ENCODE measurements at places on chromosomes 12 and 14.

GRCh38 chr12:5511644-5512600 is 80.0 kb downstream of the NTF3 start:
- DNase-seq, result no peak

GRCh38 chr14:70827752-70828151 is 18.4 kb upstream of the MAP3K9 start:
- DNase-seq, result no peak

DNA sequence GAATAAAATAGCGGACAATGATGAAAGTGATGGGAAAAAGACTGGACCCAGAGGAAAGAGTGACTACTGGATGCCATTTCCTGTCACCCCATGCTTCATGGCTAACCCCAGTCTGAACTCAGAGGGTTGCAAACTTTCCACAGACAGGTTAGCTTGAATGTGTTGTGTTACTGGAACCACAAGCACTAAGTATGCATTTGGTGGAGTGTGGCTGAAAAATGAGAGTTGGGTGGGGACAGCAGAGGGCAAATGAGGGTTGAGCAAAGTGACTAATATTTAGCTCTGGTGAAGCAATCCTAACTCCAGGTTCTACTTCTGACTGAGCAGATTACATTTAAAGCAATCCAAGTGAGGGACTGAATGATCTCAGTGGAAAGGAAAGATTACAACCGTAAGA is 1.6 kb downstream of the SLC16A7 start:
- peak; percentile 77 for DNase-seq

DNA sequence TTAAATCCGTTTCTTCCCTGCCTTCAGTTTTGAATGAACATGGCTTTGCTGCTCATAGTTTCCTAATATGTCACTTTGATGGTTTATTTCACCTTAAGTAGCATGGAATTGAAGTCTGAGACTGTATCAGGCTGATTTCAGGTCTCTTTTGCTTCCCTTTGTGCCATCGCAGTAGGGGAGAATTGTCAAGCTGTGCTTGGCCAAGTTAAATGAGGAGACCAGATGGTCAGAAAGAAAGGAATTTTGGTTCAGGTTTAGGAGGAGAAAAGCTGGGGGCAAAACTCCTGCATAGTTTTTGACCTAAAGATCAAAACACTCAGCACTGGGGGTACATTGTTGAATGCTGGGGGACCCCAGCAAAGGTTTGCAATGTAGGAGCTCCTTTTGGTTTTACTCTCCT is 398.4 kb downstream of the NUAK1 start:
- DNase-seq, result no peak

- no peak for DNase-seq
Measured at GRCh38 chr12:34398706-34399630, 376.7 kb downstream of the ALG10 start.

DNA sequence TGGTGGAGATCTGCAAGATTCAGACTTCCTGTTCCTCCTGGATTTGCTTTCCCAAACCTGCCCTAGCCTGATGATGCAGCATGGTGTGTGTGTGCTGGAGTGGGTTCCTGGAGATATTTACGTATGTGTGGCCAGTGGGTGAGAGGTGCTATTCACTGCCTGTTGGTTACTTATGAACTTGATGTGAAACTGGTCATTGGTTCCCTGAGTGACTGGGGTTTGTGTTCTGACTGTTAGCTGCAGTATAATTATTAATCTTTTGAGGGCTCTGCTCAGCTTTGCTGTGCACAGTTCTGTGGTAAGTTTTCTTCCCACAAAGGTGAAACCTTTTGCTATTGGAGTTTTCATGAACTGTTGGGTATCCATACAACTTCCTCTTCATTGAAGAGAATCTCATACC is 541.8 kb upstream of the FBXO33 start:
- DNase-seq, result no peak

DNA sequence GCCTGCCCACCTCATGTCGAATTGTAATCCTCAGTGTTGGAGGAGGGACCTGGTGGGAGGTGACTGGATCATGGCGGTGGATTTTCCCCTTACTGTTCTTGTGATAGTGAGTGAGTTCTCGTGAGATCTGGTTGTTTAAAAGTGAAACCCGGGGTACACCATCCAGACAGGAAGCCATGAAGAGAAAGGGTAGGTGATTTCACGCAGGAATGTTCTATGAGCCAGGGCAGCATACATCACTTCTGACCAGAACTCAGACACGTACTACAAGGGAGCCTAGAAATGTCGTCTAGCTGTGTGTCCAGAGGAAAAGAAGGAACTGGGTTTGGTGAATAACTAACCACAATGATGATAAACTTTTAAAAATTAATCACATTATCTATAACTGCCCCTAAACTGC is 80.6 kb downstream of the ANO4 start:
- DNase-seq, result no peak

DNA sequence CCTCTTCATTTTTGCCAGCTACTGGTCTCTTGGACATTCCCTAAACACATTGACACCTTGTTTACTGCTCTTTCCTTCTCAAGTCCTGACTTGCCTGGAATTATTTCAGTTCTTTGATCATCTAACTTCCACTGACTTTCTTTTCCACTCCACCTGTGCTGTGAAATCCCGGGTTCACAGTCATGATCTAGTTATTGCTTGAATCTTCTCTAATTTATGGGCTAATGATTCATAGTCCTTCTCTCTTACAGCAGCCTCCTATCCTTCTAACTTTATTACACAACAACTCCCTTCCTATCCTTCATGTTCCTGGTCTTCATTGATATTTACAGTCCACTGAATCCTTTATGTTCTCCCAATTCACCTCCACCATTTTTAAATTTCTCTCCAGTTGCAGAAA is 260.1 kb downstream of the C12orf75 start:
- no peak for DNase-seq

DNA sequence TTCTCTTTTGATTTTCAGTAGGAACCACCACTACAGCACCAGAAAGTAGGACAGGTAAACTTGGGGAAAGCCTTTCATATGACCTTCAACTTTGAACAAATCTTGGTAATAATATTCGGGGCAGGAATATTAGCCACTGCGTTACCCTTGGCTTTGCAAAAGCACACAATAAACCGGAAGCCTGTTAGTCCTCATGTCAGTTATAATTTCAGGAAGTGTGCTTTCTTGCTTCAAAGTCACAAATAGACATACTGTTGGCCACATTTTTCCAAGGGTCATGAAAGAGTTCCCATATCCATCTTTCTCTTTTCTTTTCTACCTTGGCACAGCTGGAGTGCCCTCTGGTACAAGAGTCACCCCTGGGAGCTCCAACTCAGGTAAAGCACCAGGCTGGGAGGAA is 167.2 kb upstream of the CNTN1 start:
- no peak for DNase-seq

- DNase-seq, result no peak
Measured at GRCh38 chr12:8057306-8057705, 8.9 kb downstream of the C3AR1 start.

GRCh38 chr12:2374092-2374906 is 321.5 kb downstream of the CACNA1C start:
- DNase-seq, result no peak

DNA sequence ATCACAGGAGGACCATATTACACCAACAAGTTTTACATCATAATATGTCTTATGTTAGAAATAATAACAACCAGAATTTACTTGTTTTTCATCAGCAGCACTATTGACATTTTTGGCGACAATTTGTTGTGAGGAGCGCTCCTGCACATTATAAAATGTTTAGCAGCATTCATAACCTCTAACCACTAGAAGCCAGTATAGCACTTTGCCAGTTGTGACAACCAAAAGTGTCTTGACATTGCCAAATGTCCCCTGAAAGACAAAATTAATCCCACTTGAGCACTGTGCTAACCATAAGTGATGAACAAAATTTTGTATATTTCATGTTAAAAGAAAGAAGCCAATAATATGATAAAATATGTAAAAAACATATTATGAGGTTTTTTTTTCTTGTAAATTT is 356.9 kb upstream of the LMO3 start:
- no peak for DNase-seq

GRCh38 chr12:95178136-95178535 is 39.1 kb downstream of the FGD6 start:
- no peak for DNase-seq

DNA sequence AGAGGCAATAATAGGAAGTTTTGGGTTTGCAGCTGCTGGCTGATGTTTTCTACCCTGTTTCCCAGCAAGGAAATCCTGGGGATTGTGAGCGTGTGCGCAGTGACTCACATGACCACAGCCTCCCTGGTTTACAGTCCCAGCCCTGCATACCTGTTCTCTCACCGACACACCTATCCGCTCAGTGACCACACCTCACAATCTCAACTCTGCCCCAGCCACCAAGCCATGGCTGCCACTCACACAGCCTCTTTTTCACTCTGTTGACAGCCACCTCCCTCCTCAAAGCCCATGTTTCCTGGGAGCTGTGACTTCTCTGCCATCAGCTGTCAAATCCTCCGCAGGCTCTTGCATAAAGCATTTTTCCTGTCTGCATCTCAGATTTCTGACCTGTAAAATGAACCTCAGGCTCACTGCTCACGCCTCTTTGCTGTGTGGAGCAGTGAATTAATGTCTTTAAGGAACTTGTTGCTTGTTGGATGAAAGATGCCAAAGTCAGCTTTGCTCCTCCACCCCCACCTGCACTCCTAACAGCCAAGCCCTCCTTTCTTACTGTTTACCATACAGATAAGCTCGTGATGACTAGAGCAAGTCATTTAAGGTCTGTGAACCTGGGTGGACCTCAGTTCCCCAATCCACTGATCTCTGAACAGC is 43.5 kb downstream of the B4GALNT3 start:
- DNase-seq, result no peak

DNA sequence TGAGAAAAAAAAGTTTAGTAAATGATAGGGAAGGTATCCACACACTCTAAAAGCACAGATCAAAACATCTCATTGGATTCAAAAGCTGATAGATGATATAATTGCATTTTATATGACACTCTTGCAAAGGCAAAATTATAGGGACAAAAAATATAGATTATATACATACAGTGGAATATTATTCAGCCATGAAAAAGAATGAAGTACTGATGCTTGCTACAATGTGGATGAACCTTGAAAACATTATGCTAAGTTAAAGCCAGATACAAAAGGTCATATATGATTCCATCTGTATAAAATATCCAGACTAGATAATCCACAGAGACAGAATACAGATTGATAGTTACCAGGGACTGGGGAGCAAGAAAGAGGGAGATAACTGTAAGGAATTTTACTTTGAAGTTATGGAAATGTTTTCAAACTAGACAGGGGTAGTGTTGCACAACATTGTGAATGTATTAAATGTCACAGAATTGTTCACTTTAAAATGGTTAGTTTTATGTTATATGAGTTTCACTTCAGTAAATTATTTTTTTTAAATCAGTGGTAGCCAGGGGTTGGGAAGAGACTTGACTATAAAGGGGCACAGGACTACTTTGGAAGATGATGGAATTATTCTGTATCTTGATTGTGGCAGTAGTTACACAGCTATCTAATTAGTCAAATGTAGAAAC is 41.7 kb upstream of the CDKN3 start:
- no peak for DNase-seq

DNA sequence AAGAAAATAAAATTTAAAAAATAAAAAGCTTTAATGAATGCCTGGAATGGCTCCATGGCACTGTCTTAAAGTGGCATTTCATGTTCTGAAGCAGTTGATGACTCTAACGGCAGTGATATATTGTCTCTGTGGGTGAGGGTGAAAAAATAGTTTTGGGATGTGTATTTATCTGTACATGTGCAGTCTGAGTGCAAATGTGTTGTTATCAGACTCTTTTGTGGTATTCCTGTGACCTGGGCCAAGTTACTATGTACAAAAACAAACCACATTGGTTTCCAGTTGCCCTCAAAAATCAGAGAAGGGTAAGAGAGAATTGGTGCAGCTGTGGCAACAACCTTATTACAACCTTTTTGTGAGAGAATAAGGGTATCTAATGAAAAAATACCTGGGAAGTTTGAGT is 81.7 kb upstream of the CCDC91 start:
- DNase-seq, result peak; percentile 39

DNA sequence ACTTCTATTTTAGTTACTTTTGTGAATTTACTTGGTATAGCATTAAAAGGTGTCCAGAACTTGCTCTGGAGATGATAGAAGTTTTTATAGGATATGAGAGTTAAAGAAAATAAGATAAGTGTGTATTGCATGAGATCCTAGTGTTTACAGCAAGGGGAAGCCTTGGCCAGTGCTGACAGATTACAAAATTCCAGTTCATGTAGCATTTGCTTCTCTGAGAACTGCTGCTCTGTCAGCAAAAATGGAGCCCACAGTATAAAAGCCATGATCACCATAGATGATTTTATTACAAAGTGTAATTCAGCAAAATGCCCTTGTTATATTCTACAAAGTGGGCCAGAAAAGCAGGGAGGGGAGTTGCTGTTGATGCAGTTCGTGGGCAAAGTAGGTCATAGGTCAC is 40.0 kb upstream of the ATF1 start:
- DNase-seq, result no peak

- no peak for DNase-seq
Measured at GRCh38 chr14:43568022-43568421, 939.1 kb downstream of the FSCB start.

DNA sequence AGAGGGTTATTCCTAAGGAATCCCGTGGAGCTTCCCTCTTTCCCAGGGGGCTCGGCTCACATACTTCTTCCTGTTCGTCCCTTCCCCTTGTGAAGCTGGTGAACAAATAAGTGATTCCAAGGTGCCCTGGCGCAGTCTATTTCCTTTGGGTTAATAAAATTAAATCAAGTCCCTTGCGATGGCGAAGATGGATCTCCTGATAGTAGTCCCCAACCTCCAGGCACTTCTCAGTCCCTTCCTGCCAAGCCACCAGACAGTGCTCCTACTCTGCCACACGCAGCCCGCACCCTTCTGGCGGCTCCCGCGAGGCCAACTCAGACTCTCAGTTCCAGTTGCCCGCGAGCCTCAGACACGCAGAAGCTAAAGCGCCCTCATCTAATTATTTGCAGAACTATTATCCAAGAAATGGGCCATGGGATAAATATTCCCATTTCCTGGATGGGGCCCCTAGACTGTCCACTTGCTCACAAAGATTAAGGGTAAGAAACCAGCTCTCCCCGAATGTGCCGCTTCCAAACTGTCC is 2.4 kb upstream of the SIX6 start:
- no peak for DNase-seq

- no peak for DNase-seq
Measured at GRCh38 chr12:42145197-42145549, 499 bp upstream of the GXYLT1 start.

GRCh38 chr12:70267550-70267949 is 24.3 kb downstream of the CNOT2 start:
- DNase-seq, result no peak

DNA sequence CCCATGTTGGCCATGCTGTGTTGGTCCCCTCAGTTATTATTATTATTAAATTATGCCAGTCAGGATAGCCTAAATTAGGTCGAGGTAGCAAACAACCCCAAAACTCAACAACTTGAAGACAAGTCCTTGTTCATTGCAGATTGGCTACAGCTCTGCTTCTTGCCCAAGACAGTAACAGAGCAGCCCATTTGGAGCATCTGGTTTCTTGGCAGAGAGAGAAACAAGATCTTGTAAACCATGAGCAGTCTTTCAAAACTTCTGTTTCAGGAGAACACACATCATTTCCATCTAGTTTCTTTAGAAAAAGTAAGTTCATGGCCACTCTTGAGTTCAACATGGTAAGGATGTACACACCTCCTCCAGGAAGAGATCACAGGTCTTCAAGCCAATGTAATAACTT is 52.3 kb downstream of the E2F7 start:
- DNase-seq, result no peak

All from immature natural killer cell (primary cell).